Epithelial cell of umbilical artery (primary cell): ENCODE measurements at places on chromosomes 2 and 18. TPM values are rescaled to one million over a fixed set of nuclear protein-coding genes. Genes with fewer than 3 reads are reported as not detected.

ABCG5 gene
- not detected in 2 replicates for total RNA-seq

CPO gene
- 0.32 TPM in 1 of 2 replicates, not detected in the other for total RNA-seq

LCT gene
- not detected in 2 replicates for total RNA-seq

AFF3 gene
- not detected in 2 replicates for total RNA-seq

IRS1 gene
- under 0.01 and 0.30 TPM in 2 replicates for total RNA-seq
